Uterus (tissue), 4 donors: ENCODE measurements at places on chromosomes 7 and 10.

DNA sequence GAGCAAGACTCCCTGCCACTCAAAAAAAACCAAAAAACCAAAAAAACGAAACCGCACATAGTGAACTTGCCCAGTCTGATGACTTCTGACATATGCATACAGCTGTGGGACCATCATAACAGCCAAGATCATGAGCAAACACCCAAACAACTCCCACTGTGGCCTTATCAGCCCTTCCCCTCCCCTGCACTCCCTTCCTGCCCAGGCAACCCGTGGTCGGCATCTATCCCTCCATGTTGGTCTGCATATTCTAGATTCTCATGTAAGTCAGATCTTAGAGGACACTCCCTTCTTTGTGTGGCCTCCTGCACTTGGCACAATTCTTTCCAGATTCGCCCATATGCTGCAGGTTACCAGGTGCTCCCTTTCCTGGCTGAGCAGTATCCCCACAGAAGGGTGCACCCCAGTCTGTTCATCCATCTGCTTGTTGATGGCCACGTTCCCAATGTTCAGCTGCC lies 72.8 kb downstream of the GNA12 start:
- DNase-seq: no peak

DNA sequence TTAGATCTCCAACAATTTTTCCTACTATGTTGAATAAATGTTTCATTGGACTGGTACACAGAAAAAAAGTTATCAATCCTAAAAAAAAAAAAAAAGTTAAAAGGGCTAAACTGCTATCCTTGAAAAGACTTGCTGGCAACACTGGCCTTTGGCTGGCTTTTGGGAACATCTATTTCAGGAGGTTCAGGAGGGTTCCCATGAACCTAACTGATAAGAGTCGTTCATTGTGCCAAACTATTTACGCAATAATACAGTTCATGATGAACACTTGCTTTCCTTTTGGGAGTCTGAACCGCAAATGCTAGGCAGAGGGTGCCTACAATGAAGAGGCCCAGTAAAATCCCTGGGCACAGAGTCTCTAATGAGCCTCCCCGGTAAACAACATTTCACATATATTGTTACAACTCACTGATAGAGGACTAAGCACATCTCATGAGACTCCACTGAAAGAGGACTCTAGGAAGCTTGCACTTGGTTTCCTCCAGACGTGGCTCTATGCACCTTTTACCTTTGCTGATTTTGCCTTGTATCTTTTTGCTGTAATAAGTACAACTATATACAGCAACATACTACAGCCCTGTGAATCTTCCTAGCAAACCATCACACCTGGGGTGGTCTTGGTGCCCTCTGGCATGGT lies 45.0 kb downstream of the ZFAND4 start:
- no peak for DNase-seq

DNA sequence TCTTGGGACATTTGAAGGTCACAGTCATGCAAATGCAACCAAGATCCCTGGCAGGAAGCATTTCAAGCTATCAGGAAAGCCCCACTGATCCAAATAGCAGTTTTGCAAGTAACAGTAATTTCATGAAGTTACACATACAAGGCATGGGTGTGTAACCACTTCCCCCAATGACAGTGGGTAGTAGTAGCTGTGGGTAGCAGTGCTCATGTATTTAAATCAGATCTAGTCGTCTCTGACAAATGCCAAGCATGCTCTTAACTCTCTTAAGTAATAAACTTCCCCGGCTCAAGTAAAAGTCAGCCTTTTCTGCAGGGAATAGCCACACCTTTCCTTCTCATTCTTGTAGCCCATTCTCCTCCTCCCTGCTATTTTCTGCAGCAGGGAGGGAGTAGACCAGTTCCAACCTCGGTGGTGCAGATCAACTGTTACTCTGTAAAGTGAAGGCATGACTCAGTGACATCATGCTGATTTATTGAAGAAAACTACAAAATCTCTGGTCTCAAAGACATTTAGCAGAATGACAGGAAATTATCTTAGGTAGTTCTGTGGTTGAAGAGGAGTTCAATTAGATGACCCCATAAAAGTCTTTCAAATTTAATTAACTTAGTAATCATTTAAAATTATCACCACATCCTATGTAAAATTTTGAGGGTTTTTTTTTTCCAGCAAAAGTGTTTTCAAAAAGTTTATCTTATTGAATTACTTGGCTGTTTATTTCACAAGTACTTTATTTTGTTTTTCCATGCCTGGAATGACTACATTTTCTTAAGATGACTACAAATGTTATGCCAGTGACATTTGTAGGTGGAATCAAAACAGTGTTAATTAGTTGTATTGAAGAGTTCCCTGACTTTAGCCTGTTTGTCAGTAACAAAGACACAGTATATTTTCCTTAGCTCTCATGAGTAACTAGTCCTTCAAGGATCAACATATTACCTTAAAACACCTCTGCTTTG lies 568.3 kb downstream of the INHBA start:
- DNase-seq: no peak

- DNase-seq: no peak
Measured at GRCh38 chr10:21479570-21480315, 45.7 kb downstream of the SKIDA1 start.

GRCh38 chr7:16978358-16979244 lies 96.8 kb upstream of the AGR3 start:
- DNase-seq: no peak
